ENCODE measurements at places on chromosomes 1 and 21.

DNA sequence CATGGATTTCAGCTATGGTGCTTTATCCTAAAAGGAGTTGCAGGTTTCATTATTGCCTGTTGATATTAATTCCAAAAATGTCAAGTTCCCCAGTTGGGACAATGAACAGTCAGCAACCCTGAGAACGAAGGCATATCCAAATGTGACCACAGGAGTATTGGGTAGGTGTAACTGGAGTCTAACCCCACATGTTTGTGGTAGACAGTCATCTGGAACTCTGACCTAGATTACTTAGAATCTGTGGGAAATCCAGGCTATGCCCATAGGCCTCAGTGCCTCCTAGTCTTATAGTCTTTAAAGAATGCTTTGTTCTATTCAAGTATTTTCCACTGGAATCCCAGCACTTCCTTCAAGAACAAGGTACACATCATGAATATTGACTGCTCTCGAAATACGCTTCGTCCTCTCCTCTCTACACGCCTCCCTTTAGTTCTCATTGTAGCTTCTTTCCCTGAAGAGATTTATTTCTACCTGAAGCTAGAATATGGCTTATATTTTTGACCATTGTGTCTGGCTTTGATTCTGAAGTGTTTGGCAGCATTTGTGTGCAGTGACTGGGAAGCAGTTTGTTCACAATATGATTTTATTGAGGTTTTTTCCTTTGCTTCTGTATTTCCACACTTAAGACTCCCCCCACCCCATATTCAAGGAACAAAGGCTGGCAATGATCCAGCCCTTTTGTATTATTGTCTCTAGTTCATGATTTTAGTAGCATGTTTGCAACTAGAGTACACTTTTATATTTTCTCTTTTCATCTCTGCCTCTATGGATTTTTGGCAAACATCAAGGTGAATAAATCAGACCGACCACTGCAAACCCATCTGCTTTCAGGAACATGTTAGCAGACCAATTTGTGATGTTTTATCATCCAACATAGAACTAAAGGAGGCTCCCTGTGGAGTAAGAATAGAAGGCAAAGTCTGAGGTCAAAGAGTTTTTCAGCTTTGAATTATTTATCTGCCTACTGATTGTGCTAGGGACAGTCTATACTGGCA lies 178.6 kb downstream of the GPR52 start:
- no peak for DNase-seq

DNA sequence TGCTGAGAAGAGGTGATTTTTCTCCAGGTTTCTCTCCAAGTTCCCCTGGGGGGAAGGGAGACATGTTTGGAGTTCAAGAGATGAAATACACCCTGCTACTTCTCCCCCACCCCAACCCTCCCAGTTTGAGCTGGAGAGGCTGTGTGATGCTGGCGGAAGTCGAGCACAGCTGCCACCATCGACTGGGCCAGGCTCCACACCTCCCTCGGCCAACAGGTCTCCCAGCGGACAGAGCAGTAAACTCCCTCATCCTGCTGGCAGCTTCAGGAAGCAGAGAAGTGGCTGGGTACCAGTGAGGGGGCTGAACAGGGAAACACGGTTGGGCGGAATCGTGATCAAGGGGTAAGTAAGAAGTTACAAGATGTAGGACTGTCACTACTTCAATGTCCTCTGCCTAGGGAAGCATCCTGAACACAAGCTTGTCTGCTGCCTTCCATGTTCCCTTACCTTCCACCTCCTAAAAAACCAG lies 6.6 kb upstream of the NHLH1 start:
- no peak for DNase-seq

DNA sequence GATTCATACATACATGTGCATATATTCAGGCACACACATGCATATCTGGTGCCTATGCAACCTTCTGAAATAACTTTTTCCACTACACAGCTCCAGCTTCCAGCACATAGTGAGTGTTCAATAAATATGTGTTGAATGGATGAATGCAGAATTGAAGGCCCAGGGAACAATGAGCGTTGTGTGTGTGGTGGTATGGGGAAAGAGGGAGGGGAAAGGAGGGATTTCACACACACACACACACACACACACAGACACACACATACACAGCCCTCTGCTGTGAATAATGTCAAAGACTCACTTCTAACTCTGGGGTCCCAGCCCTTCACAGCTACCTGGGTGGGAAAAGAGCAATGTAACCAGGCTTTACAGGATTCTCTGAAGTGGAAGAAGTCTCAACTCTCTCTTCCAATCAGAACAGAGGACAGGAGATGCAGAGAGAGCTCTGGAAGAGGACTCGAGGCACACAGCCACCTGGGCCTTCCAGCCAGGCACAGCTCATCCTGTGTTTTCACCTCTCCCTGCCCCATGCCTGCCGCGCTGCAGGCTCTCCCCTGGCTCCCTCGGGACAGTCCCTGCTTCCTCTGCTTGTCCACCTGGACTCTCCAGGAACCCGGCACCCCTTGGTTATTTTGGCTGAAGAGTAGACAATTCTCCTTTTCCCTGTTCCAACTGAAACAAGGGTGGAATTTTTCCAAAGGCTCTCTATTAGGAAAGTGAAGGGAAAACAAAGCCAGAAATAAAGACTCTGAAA lies 5.4 kb upstream of the IGSF8 start:
- DNase-seq: no peak

GRCh38 chr1:19758227-19758830 lies 41.4 kb downstream of the TMCO4 start:
- no peak for DNase-seq

GRCh38 chr1:42450061-42450460 lies 5.8 kb downstream of the ZMYND12 start:
- DNase-seq: no peak

DNA sequence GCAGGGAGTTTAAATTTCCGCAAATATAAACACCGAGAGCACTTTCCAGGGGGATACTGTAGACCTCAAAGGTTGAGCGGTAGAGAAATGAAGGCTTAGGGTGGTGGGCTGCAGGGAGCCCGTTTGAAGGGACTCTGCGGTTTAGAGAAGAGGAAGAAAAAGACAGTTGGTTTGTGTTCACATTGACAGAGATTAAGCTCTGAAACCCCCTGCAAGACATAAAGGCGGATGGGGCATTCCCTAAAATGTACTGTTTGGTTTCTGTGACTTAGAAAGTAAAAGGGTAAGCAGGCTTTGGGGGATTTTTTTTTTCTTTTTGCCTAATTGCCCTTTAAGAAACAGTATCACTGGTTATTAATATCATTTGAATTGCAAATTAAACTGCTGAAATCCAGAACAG lies 1.3 kb downstream of the KAZN start:
- DNase-seq: no peak

- no peak for DNase-seq
Observed at GRCh38 chr1:37308031-37308960, 166.1 kb upstream of the ZC3H12A start.

DNA sequence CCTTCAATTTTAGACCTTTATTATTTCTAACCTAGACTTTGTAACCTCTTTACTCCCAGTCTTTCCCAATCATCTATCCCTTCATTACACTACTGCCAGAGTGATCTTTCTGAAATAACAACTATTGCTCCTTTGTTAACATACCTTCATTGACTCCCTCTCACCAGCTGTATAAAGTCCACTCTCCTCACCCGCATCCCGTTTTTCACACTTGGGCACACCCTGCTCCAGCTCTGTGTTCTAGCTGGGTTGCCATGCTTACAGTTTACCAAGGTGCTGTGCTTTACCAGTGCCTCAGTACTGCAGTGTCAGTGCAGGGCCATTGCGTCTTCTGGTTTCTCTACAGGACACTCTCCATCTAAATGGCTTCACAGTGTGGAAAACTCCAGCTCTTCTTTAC lies 148.2 kb downstream of the NFIA start:
- DNase-seq: no peak
